Stimulated activated CD4-positive, alpha-beta T cell treated with anti-CD3 and anti-CD28 coated beads, Interleukin-15, amount 100 ng/mL, for 1 hour (primary cell): ENCODE measurements at places on chromosomes 1 and 21.

GRCh38 chr1:89125240-89125912 lies 538 bp downstream of the GBP2 start:
- DNase-seq = no peak

DNA sequence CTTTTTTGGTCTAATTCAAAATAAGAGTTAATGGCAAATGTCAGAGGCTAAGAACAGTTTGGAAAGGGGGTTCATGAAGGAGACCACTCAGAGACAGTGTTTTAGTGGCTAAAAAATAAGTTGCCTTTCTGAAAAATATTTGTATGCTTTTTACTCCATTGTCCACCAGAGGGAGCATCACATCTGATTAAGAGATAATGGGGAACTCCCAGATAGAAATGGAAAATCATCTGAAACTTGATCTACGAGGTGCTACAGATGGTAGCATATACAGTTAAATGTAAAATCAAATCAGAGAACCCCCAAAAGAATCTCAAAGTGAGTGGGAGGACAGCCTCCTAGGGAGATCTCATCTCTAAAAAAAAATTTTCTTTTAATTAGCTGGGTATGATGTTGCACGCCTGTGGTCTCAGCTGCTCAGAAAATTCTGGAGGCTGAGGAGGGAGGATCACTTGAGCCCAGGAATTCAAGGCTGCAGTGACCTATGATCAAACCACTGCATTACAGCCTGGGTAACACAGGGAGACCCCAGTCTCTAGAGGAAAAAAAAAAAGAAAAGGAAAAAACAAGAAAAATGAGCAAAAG lies 9.7 kb downstream of the SMYD3 start:
- no peak for DNase-seq

DNA sequence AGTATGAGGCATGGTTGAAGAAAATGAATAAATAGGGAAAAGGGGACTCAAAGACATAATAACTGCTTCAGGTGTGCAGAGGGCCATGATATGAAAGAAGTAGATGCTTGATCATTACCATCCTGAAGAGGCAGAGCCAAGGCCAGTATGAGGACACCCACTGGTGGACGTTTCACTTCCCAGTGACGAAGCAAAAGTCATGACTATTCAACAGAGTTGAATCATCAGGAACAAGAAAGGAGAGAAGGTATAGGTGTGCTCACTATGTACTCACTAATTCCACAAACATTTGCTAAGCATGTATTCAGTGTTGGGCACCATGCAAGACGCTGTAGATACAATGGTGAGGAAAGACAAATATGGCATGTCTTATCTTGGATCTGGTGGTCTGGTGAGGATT lies 319.2 kb upstream of the RUNX1 start:
- no peak for DNase-seq

DNA sequence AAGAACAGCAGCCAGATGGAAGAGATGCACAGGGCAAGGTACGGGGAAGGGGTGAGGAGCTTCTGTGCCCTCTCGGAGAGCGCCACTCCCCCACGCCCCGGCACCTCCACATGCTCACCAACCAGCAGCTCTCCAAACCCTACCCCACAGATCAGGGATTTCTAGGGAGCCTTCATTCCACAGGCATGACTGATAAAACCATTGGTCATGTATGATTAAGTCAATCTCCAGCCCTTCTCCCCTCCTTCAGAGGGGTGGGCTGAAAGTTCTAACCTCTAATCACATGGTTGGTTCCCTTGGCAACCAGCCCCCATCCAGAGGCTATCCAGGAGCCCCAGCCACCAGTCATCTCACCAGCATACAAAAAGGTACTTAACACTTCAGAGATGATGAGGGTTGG lies 144.7 kb downstream of the TGFBR3 start:
- no peak for DNase-seq

DNA sequence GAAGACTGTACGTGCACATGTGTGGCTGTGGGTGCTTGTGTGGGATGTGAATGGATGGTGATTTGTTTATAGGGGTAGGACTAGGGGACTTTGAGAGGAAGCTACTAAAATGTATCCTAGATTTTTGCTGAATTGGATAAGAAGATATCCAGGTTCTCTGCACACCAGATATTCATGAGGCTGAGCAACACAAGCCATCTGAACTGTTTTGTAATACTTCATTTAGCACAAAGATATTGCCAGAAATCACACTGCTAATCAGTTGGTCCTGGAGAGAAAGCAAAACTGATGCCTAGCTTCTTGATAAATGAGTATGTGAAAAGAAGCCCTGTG lies 135.3 kb downstream of the NOS1AP start:
- DNase-seq = no peak

- no peak for DNase-seq
Measured at GRCh38 chr1:81432654-81433109, 368.1 kb upstream of the ADGRL2 start.

DNA sequence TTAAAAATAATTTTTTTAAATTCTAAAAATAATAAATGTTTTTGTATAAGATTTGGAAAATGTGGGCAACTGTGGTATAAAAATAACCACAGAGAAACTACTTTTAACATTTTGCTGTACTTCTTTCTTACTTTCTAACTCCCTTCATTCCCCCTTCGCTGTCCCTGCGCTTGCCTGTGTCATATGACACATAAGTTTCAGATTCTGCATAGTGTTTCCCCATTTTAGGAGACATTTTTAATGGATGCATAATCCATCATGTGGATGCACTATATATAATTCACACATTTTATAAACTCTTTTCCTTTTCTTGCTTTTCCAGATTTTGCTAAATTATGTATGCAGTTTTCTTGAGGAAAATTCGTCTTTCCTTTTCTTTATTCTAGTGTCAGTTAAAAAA lies 16.3 kb downstream of the ATG4C start:
- no peak for DNase-seq

GRCh38 chr1:85363521-85363920 lies 87.1 kb upstream of the BCL10 start:
- no peak for DNase-seq

DNA sequence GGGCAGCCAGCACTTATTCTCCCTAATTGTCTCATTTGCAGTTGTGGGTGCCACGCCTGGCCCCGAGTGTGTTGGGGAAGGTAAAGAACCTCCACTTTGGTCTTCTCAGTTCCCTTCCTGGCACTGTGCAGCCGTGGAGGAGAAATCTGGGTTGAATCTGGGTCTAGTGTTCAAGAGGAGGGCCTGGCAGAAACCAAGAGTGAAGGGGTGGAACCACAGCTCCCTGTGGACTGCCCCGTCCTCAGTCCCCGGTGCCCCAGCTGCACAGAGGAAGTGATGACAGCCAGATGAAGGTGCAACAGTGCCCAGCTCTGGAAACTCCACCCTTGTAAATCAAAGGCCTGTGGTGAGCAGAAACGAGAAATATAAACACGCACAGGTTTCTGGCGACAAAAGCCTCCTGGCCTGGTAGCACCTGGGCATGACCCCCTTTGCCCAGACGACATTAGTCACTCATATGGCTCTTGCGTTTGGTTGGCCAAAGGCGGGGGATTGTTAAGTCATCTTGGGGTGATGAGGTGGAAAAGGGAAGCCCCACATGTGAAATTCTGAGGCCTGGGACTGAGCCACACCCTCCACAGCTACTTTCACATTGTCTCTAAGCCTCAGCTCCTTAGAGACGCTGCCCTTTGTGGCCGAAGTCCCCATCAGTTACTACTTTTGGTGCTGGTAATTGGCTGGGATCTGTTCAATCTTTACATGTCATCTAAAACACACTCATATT lies 4.2 kb upstream of the ECE1 start:
- DNase-seq = peak; percentile 84

GRCh38 chr1:151475175-151475574 lies 15.9 kb upstream of the POGZ start:
- DNase-seq = no peak

- no peak for DNase-seq
Measured at GRCh38 chr1:205192287-205192686, 19.2 kb downstream of the DSTYK start.

- no peak for DNase-seq
Measured at GRCh38 chr1:86542631-86543030, 4.2 kb upstream of the CLCA4 start.

- DNase-seq = no peak
Measured at GRCh38 chr1:8363186-8363766, 45.4 kb downstream of the SLC45A1 start.

- no peak for DNase-seq
Measured at GRCh38 chr1:181044449-181044966, 10.7 kb downstream of the MR1 start.
